ENCODE measurements at places on chromosomes 12 and 14.
A peak's percentile ranks its signal among the peaks of the same experiment; 100 is the strongest.

- no peak for DNase-seq
Measured at GRCh38 chr12:101634724-101635123, 40.0 kb downstream of the MYBPC1 start.

- DNase-seq = no peak
Measured at GRCh38 chr12:52474212-52474611, 607 bp upstream of the KRT6C start.

DNA sequence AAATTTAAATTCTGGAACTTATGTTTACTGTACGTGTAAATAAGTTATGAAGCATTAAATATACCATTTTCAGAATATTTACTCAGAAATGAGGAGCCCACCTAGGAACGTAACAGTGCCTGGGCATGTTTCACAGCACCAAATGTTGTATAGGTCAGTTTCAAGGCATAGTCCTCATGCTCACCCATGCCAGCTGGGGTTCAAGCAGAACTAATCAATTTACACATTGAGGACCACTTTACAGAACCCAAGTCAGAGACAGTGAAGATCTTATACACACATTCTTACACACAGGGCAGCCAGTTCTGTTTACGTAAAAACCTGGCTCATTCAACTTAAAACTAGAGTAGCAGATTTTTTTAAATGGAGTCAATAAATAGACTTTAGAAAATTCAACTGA lies 2.0 kb downstream of the KICS2 start:
- DNase-seq = no peak

DNA sequence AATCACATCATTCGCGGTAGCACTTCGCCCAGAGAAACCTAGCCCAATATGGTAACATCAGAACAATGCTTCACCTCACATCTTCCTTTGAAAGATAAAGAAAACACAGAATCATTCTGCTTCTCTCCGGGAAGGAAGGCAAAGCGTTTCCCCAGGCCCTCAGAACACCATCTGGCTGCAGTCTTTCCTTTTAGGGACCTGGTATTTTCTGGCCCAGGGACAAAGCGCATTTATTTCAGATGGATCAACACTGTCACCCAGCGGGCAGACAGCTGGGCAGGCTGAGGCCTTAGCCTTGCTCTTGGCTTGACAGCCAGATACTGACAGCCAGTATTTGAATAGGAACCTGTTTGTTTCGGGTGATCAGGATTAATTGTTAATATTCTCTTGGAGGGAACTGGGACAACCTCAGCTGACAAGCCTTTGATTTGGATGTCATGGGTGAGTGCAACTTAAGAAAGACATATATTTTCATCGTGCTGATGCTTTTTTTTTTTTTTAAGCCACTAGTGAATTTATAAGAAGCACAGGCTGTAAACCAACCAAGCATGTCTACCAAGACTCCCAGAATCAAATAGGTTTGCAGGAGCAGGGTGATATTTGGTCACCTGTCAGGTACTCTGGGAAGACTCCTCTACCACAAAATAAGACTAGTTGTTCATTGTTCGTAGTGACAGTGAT lies 118.9 kb downstream of the VEZT start:
- peak; percentile 89 for DNase-seq

DNA sequence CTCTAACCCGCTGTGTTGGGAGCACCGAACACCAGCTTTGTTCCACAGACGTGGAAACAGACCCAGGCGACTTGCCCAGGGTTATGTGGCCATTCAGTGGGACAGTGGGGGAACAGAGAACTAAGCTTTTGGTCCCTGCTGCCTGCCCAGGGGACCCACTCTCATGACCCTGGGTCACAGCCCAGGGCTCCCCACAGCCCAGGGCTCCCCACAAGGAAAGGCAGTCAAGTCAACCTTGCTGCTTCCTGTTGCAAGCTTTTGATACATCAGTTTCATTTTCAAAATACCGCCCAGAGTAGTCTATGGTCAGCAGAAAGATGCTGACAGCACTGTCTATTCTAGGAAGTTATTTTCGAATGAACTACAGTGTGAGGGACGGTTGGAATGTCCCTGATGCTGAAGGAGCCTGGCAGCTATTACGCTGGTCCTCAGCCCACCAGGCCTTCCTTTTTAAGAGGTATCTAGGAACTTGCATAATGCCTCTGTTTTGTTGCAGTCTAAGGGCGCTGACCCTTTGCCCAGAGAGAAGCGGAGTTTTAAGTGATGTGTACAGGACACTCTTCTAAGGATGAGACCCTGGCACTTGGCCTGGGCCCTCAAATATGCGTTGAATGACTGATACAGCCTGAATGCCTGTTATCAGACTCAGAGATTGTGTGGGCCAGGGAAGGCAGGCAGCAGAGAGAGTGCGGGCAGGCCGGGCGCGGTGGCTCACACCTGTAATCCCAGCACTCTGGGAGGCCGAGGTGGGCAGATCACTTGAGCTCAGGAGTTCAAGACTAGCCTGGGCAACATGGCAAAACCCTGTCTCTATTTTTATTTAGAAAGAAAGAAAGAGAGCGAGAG lies 12.6 kb upstream of the TTC7B start:
- DNase-seq = no peak

DNA sequence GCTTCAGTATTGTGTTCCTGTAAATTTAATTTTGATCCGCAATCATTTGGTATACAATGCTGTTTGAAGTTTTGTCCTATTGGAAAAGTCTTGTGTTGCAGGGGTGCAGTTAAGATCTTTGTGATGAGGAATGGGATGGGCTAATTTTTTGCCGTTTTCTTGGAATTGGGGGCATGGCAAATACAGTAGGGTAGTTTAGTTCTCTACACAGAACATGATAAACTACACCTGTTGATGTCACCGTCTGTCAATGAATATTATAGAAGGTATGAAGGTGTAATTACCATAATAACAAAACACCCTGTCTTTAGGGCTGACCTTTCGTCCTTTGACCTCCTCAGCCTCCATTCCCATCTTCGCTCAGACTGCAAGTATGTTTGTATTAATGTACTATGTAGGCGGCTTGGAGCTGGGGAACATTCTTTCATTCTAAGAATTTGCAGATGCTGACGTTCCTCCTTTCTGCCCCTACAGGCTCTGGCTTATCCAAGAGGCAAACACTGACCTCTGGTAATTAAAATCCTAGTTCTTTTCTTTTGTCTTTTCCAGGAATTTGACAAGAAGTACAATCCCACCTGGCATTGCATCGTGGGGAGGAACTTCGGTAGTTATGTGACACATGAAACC lies 1.7 kb downstream of the DYNLL1 start:
- peak; percentile 50 for DNase-seq

GRCh38 chr14:50501642-50502041 lies 30.7 kb downstream of the MAP4K5 start:
- DNase-seq = peak; percentile 87

- no peak for DNase-seq
Measured at GRCh38 chr14:37587131-37587803, 7.8 kb downstream of the FOXA1 start.

DNA sequence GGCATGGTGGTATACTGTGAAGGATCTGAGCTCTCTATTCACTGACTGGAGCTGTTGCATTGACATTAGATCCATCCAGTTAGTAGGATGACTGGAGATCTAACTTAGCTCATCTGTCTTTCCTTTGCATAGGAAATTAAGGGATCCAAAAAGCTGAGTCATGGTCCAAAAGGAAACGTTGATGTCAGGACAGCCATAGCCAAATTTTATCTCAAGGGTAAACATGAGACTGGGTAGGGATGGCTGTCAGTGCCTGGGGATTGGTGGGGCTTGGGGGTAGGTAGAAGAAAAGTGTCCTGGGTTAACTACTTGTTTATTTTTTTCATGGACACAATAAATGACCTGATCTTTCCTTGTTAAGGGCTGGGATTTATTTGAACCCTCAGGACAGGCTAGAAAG lies 4.6 kb downstream of the FAM177A1 start:
- peak; percentile 82 for DNase-seq

DNA sequence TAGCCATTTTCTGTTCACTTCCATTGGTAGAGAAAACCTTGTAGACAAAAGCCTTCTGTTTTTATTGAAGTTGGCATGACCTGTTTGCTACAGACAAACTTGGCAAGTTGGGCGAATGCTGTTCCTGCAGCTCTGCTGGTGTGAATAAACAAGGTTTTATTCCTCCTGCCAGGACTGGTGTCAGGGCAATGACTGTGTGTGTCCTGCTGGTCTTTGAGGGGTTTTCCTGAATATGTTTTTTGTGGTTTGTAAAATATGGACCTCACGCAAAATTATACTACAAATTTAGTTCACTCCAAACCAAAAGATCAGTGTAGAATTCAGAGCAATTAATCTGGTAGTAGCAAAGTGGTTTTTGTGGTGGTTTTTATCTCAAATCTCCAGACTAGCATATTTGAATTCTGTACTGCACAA lies 140.8 kb downstream of the ERC1 start:
- DNase-seq = no peak

DNA sequence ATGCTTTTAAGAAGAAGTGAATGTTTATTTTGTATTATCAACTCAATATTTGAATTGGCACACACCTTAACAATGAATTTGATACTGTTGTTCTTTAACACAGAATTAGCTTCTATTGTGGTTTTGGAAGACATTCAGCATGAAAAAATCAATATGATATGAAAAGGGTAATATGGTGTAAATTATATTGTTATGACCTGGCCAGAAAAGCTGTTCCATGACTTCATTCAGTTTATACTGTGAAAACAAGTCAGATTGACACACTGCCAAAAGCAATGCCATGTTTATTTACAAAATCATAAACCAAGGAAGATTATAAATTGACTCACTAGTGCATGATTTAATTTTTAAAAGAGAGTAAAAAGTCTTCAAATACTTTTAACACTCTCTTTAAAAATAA lies 851.4 kb upstream of the SEL1L start:
- no peak for DNase-seq

- DNase-seq = no peak
Measured at GRCh38 chr12:8870586-8870985, 43.7 kb upstream of the PHC1 start.

GRCh38 chr12:124862768-124863415 lies 772 bp downstream of the SCARB1 start:
- DNase-seq = peak; percentile 38

DNA sequence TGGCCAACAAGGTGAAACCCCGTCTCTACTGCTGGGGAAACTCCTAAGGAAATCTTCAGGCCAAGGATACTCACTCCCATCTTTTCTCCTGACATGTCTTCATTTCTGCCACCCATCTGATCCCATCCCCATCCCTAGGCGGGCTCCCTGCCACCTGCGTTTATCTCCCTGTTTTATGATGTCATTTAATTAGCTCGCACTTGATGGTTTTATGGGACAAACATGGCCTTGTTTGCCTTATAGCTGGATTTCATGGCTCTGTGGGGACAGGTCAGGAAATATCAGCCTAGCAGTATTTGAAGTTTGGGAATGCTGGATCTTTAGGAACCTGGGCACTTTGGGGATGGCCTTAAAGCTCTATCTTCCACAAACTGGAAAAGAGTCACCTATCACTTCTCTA lies 88.5 kb upstream of the CISTR start:
- no peak for DNase-seq

- no peak for DNase-seq
Measured at GRCh38 chr14:50551877-50552276, 8.1 kb upstream of the ATL1 start.

DNA sequence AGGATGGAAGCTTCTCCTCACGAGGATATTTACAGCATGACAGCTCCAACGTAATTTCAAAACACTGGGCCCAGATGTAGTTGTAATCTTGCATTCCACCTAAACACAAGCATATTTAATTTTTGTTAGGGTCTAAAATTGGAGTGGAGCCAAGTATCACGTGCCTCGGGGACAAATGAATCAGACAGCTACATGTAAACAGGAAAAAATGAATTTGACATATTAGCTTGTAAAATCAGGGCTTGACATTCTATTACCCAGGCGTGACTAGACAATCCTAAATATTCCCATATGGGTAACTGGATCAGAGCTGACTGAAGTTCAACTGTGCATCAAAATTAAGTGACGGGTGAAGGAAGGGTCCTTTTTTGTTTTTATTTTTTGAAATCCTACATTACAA lies 59.0 kb downstream of the MDM2 start:
- DNase-seq = peak; percentile 22

- DNase-seq = peak; percentile 37
Measured at GRCh38 chr14:29227631-29228030, 461.0 kb downstream of the FOXG1 start.

DNA sequence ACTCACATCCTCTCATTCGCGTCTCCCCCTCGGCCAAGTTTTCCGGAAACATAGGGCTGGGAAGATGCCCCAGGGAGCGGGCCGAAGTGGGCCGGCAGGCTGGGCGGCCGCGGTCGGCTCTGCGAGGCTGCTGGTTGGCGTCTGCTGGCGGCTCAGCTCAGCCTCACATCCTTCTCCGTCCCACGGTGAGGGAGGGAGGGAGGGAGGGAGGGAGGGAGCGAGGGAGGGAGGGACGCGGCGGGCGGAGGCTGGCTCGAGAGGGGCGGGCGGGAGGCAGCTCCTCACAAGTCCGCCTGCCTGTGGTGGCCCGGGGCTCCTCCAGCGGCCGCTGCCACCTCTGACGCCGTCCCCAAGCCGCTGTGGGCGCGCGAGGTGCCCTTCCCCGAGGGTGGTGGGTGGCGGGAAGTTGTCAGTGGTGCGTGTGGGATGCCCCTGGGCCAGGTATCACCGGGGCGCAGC lies 93.8 kb downstream of the RFLNA start:
- DNase-seq = peak; percentile 91

- peak; percentile 53 for DNase-seq
Measured at GRCh38 chr12:23204933-23205778, 580.2 kb downstream of the ETNK1 start.

GRCh38 chr12:3973269-3973884 lies 100.2 kb upstream of the PARP11 start:
- no peak for DNase-seq

Measured in EH (cell line).